Glomerular endothelial cell (primary cell): ENCODE measurements at places on chromosomes 3 and 15.

DNA sequence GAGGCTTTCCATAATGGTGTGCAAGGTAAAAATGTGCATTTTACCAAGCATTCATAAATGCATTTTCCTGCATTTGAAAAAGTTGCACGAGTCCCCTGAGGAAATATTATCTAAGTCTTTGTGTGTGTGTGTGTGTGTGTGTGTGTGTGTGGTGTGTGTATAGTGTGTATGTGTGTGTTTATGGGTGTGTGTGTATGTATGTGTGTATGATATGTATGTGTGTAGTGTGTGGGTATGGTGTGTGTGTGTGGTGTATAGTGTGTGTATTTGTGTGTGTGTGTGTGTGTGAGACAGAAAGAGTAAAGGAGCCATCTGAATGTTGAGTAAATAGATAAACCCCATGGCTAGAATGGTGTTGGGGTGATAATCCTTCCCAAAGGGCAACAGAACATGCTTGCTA, 229.6 kb upstream of the TBC1D5 start:
- no peak for DNase-seq

DNA sequence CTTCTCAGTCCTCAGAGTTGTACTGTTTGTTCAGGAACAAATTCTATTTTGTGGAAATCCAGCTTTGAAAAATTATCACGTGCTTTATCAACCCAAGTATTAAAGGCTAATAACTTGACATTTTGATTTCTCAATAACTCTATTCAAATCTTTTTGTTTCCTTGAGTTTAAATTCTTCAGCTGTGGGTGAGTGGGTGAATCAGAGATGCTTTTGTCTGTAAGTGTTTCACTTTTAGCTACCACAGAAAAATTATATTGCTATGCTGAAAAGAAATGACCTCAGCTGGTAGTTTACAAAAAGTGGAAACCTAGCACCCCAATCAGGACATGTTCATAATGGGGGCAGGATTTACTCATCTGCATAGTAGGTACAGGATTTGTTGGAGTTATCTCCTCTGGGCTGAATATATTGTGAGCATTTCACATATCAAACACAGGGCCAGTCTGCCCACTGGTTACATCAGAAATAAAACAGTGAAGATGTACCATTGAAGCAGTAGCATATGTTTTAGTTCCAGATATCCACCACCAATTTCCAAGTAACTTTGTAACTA, 30.5 kb downstream of the MINDY4B start:
- no peak for DNase-seq

- DNase-seq, result no peak
Observed at GRCh38 chr3:183762304-183762703, 63.1 kb downstream of the MAP6D1 start.

DNA sequence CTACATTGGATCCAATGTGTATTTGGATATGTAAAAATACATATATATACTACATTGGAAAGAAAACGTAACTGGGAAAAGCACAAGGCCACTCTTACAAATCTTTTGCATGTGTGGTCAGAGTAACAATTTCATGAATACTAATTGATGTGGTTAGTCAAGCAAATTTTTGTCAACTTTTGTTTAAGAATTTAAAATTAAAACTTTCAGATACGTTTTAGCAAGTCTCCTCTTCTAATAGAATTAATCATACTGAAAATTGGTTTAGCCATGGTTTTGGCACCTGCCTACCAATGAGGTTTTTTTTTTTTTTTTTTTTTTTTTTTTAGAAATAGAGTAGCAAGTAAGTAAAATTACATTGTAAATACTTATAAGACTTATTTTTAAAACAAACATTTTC, 153.0 kb upstream of the CGNL1 start:
- no peak for DNase-seq

DNA sequence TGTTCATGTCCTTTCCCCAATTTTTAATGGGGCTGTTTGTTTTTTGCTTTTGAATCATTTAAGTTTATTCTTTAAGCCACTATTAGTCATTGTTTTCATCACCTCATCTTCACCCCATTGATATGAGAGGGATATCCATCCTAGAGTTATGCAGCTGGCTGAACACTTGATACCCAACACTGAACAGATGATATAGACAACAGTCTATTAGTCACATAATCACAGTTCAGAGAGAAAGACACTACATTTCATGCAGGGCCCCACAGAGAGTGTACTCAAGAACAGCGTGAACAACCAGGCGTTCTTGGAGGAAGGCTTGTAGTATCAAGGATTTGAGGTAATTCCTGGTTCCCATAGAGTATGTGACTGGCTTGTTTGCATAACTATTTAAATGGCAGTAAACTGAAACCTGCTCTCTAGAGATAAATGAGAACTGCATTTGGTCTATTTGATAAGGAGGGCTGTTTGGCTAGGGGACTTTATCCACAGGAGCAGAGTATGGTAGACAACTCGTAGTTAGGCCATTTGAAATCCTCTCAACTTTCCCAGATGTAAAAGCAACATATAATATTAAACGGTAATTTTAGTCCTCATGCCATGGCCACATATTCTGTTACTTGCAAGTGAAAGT, 618.7 kb downstream of the SI start:
- no peak for DNase-seq

DNA sequence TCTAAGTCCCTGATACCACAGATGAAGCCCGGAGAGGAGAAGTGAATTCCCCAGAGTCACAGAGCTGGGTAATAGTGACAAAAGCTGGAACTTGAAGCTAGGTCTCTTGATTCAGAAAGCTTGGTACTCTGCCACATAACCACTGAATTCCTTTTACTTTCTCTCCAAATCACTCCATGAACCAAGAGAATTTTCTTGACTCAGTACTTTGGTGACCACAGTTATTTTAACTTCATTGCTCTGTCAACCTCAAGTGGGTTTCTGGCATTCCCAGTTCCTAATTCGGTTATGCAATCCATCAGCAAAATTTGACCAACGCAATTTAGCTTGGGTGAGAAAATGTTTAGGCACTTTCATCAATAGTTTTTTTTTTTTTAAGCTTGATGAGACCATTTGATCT, 61.0 kb upstream of the PPARG start:
- DNase-seq, result no peak

GRCh38 chr15:50135031-50135551, 16.1 kb upstream of the ATP8B4 start:
- no peak for DNase-seq

DNA sequence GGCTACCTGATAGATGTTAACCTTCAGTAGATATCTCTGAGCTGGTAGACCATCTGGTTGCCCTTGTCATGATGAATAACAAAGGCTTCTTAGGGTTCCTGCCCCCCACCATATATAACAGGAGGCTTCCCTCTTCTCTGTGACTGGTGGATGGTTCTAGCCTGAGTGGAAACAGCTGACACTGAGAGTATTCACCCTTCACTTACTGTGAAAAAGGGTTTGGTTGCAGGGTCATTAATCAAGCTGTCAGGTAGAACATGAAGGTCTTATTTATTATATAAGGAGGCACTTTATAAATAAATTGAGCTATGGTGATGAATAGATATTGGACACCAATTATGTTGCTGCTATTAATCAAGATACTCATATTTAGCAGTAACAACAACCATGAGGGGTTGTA, 58.6 kb downstream of the CACNA2D3 start:
- no peak for DNase-seq

DNA sequence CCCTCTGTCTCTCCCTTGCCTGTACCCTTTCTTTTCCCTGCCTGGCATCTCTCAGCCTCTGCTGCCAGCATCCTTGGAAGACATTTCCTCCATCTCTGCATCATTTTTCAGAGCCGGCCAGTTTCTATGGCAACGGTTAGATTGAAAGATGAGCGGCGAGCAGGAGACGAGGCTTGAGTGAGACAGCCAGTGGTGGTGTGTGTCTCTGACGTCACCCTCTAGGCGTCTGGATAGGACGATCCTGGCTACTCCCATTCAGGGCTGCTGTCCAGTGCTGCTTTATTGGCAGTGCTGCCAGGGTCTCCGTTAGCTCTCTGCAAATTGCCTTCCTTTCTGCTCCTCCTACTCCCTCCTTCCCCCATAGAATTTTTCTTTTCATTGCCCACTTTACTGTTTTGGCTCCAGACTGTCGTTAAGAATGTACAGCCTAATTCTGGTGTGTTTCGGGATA, 57.9 kb downstream of the TRAK1 start:
- no peak for DNase-seq

- no peak for DNase-seq
Observed at GRCh38 chr3:196645897-196646665, 6.6 kb downstream of the NRROS start.

DNA sequence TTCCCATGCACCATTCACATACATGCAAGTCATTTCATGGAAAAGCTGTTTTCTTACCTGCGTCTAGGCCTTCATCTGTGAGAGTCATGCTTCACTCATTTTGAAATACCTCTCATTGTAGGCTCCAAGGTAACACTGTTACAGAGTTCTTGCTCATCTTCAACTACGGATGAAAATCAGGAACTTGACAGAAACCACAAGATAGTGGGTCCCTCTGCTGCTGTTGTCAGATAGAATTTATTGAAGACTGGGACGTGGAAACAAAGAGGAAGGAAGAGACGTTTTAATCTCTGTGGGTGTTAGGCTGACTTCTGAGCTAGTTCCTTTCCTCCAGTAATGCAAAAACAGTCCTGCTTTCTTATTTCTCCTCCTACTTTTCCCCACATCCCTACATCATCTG, at the start of gene P2RY14:
Gene P2RY14, minus strand, starts transcription at position 313 of the 400 bp plus-strand sequence. CDS start 64,226 bp downstream, outside the sequence.
- no peak for DNase-seq

- no peak for DNase-seq
Observed at GRCh38 chr15:64636556-64636955, 138.8 kb downstream of the RBPMS2 start.

GRCh38 chr3:127000761-127001160, 17.8 kb downstream of the PLXNA1 start:
- DNase-seq, result no peak

GRCh38 chr3:53180305-53181023, 19.5 kb downstream of the PRKCD start:
- no peak for DNase-seq

DNA sequence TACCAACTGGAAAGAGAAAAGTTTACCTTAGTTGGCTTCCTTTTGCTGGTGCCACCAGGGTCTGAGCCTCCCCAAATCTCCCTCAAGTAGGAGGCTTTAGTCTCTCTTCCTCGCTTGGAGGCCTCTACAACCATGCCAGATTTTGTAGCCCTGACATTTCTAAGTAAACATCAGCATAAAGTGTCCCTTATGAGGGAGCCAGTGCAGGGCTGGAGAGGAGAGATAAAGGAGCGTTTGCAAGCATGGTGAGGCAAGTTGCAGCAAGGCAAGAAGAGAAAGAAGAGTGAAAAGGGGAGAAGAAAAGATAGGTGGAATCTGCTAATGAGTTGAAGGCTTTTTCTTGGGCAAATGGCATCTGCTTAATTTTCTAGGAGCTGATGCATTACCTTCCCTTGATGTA, 82.7 kb upstream of the FNDC3B start:
- no peak for DNase-seq

- DNase-seq, result no peak
Observed at GRCh38 chr3:635393-635792, 438.8 kb downstream of the CHL1 start.

DNA sequence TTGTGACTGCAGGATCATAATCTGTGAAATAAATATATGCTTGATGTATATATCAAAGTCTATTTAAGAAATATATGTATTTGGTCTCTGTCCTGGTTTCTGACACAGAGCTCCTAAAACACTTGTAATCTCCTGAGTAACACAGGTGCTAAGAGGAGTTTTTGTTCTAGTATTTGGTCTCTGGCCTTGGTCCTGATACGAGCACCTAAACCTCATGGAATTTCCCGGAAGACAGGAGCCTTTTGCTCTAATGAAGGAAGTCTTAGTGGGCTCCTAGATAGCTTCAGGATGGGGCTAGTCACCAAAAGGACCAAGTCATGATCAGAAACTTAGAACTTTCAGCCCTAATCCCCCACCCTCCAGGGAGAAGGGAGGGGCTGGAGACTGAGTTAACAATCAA, 19.2 kb upstream of the MUSTN1 start:
- no peak for DNase-seq

DNA sequence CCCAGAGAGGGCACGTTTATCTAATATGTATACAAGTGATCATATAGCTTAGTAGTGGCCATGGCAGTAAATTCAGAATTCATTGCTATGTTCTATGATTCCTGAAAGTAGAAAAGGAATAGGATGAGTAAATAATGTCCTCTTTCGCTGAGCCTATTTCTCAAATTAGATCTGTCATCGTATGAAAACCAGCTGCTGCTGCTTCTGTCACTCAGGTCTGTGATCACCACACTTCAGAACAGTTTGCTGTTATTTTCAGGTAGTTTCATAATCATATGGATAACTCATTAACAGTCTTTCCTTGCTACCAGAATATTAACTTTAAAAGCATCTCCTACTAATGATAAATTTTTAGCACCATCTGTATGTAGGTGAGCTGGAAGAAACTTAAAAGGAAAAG, 289.1 kb upstream of the AZI2 start:
- no peak for DNase-seq

- no peak for DNase-seq
Observed at GRCh38 chr15:27790270-27790669, 308.8 kb downstream of the OCA2 start.

DNA sequence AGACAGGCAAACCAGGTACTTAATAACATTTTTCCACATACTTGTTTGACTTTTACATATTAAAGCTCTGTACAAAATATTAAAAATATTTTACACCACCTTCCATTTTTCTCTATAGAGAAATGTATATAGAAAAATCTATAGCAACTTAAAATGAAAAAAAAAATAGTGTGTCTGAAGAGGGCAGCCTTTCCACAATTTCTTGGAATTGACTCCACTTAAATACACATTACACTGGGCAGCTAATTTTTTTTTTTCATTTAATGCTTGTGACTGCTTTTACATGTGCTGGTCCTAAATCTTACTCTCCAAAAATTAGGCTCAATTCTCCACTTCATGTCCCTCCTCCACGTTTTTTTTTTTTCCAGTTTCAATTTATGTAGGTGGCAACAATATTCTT, 427.0 kb upstream of the RBMS3 start:
- DNase-seq, result no peak

GRCh38 chr3:153273767-153274435, 111.9 kb downstream of the RAP2B start:
- no peak for DNase-seq

DNA sequence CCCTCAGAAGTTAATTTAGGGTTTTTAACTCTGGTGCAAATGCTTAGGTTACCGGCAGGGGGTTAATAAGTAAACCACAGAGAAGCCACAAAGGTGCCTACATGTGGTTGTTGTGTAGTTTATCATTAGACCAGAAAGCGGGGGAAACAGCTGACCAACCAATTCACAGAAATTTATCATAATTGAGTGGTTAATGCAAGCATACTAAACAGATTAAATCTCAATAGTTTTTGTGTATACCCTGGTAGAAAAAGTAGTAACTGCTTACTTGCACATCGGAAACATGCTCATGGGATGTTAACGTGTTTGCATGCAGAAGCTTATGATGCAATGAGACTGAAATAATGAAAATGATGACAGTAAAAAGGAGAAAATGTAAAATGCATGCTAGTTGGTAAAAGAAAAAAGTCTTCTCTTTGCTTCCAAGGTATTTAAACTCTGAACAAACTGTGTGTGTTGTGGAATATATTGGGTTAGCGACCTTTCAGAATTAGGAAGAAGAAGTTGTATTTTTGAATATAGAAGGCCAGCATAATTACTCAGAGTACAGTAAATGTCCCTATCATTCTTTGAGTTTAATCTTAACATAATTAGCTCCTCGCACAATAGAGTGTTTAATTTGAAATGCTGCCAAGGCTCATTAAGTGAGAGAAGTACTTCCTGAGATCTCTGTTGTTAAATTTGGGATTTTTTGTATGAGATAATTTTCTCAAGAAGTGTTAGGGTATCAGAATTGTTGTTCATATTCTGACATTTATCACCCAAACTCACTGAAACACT, 316.2 kb downstream of the PTPRG start:
- DNase-seq, result no peak
